ENCODE measurements at places on chromosomes 11 and 22.

DNA sequence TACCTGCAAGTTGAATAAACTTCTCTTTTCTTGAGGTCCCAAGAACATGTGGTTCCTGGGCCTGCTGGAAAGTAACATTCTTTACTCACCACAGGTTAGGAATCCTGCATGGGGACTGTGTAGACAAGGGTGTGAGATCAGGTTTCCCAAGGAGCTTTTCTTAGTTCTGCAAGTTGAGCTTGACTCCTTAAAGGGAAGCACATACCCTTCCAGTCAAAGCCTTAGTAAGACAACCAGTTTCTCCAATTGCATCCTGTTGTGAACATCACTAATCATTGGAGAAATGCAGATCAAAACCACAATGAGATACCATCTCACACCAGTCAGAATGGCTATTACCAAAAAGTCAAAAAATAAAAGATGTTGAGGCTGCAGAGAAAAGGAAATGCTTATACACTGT lies 48.3 kb upstream of the PAK1 start:
- DNase-seq: no peak

GRCh38 chr11:81245791-81246190 lies 1487.9 kb downstream of the FAM181B start:
- no peak for DNase-seq

DNA sequence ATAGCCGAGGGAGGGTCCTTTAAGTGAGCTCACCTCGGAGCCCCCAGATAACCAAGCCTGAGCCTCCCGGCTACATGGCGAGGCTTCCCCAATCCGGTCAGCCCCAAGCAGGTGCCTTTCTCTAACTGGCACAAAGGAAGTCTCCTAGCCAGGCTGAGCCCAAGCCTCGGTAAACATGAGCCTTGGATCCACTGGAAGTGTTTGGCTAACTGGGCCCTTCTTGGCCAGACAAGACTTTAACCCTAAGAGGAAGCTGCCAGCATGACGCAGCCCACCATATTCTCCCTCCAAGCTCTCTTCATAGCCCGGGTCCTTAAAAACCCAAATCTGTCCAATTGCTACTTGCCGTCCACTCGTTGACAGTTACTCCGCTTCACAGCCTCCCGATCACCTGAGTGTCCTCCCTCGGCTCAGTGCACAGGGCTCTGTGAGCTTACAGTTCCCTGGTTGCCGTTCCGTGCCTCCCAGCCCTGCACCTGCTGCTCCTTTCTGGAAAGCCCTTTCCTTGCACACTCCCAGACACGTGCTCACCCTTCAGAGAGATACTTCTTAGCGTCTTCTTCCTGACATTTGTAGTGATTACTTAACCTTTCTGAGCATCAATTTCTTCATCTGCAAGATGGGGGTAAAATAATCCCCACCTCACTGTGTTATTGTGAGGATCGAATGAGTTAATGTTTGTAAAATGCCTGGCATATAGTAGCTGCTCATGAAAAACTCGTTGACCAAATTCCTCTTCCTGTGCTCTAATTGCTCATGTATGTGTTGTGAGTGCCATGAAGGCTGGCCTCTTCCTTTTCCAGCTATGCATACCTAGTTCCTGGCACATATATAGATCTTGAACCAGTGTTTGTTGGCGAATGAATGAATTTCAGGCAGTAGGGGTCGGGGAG lies 25.6 kb downstream of the TXN2 start:
- DNase-seq: no peak

DNA sequence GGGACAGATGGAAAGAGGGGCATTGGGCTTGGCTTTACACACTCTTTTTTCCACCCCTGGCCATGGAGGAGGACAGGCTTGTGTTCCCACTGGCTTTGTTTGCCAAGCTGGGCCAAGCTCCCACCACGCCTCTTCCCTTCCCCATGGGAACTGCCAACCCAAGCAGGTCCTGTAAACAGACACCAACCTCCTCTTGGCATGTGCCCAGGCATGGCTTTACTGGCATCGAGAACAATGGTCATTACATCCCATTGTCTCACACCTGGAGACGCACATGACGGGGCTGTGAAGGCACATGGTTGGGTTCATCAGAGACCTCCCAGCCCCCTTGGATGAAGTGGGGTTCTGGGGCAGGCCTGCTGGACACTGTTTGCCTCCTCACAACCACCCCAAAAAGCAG lies 11.7 kb downstream of the SEC14L3 start:
- DNase-seq: no peak

GRCh38 chr11:2657697-2658284 lies 42.0 kb downstream of the KCNQ1OT1 start:
- no peak for DNase-seq

DNA sequence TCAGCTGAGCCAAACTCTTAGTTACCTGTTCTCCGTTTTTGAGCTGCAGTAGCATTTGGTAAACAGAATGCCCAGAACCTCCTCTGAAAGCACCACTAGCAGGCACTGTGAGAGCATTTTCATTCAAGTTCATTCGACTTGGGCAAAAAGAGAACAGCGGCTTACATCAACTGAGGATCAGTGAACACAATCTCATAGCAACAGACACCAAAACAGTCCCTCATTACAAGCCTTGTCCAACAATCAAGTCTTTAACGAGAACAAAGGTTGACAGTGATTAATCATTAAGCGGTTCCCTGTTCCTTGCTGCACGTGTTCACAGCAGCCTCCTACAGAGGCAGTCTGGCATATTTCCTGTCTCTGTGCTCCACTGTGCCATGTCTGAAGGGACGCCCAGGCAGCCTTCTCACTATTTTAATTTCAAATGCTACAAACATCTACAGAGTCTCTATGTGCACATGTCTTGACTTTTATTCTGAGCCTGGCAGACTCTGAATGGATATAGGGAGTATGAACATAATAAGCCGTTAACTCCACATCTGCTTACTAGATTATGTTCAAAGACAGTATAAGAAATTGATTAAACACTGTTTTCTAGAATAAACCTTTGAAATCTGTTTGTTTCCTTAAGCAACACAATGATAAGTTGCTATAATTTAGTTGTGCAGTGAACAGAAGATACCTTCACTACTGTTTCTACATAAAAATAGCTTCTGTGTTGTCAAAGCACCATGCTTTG lies 88.3 kb upstream of the MTMR2 start:
- peak; percentile 63 for DNase-seq

DNA sequence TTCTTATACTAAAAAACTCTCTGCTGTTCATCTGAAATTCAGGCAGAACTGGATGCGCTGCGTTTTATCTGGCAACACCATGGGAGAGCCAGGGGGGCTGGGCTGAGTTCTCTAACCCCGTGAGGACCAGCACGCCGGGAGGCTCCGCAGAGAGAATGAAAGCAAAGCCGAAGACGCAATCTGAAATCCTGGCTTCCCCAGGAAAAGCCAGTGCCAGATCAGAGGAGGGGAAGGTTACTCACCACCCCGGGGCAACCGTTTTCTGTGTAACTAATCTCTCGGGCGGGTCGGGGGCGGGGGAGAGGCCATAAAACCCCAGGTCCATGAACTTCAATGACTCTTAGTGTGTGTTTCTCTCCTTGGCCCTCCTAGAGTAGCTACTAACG lies 99.4 kb downstream of the SHANK2 start:
- DNase-seq: no peak

DNA sequence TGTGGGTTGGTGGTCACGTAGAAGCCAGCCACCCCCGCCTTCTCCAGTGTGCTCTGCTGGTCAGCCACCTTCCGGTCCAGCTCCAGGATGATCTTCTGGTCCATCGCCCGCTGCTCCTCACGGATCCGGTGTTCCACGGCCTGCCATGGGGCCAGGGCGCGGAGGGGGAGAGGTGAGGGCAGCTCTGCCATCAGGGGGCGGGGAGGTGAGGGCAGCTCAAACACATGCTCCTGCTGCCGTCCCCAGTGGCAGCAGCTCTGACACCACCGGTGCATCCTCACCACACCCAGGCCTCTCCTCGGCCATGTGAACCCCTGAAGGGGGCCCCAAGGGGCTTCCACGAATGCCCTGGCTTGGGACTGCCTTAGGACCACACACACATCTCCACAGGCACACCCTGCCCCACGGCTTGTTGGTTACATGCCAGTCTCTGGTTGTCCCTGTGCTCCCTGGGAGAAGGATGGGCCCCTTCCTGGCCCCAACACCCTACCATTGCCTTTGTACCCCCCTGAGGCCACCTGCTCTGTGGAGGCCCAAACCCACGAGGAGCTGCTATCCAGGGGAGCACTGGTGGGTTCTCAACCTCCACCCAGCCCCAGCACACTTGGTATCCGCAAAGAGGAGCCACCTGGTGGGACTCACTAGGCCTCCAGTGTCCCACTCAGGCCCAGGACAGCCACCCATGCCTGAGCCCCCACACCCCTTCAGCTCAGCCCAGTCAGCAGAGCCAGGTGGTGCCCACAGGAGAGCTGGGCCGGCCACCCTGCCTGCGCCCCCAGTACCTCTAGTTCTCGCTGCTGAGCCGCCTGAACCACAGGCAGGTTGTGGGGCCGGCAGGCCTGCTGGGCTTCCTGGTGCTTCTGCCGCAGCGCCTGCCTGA lies 4.3 kb downstream of the DGCR6L start:
- DNase-seq: no peak

GRCh38 chr22:44351685-44352377 lies 39.1 kb upstream of the SHISAL1 start:
- DNase-seq: no peak

- no peak for DNase-seq
Measured at GRCh38 chr22:29308148-29308790, 1.8 kb downstream of the GAS2L1 start.

GRCh38 chr11:129286813-129287212 lies 88.8 kb upstream of the BARX2 start:
- DNase-seq: no peak

DNA sequence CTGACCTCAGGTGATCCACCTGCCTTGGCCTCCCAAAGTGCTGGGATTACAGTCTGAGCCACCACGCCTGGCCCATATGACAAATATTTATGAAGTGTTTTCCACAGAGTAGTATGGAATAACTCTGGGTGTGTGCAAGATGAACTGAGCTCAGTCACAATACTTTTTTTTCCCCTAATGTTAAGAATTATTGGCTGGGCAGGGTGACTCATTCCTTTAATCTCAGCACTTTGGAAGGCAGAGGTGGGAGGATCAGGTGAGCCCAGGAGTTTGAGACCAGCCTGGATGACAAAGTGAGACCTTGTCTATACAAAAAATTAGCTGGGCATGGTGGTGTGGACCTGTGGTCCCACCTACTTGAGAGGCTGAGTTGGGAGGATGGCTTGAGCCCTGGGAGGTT lies 6.4 kb downstream of the PTPRJ start:
- no peak for DNase-seq

DNA sequence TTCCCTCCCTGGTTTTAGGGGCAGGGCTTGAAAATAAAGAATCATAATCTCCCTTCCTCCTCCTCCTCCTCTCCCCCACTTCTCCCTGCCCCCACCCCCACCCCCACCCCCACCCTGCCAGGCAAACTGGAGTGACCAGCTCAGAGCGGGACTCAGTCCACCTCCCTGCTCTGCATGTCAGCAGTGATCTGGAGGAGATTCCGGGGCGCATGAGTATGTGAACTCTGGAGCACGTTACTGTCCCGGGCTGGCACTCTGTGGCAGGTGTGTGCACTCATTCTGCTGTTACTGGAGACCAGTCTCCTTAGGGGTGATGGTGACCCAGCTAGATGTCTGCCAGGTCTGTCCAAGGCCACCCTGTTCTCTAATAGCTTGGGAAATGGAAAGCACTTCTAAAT lies 33.9 kb downstream of the MARK2 start:
- DNase-seq: no peak

DNA sequence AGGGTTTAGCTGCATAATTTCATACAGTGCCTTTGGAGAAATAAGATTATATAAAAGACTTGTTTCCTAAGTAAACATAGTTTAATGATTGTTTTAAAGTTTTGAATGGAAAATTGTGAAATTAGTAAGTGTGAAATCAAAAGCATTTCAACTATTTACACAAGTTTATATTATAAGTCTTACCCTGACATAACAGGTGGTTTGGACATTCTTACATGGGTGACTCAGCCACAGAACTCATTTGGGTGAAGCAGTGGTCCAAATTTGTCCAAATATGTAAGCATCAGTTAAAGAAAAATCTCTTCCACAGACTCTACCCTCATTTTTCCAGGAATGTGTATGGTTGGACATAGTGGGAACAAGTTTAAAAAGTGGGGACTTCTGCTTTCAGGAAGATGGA lies 68.0 kb downstream of the USP47 start:
- DNase-seq: no peak

GRCh38 chr11:123475469-123475868 lies 45.4 kb downstream of the GRAMD1B start:
- DNase-seq: no peak

DNA sequence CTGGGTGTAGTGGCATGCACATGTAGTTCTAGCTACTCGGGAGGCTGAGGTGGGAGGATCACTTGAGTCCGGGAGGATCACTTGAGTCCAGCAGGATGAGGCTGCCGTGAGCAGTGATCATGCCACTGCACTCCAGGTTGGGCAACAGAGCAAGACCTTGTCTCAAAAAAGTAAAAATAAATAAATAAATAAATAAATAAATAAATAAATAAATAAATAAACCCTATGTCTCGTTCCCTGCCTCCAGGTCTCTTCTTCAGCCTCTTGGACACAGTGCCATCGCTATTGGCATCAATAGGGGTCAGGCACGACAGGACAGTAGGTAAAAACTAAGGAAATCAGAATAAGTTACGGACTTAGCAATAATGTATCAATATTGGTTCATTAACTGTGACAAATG lies 23.4 kb upstream of the SYT12 start:
- DNase-seq: no peak

DNA sequence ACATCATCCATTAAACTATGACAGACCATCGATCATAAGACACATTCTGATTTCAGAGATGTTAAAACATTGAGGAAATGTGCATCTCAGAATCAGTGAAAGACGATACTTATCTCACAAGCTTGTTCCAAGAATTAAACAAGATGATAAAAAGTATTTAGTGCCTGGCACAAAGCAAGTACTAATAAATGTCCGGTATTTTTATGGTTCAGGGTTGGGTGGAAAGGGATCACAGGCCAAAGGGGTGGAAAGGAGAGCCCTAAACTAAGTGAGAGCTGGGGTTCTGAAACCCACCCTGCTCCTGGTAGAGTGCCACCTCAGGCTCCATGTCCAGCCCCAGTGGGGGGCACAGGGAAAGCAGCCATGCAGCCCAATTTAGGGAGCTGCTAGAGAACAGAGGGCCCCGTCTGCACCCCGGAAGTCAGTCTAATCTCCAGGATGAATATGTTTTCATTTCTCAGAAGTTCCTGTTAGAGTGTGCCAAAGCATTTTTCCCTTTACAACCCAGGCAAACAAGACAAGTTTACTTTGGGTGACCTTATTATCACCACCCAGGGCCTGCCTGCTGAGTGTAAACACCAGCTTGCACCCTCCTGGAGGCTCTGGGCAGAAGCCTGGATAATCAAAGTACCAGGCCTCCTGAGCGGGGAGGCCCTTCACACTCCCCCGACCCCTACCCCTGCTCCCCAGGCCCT lies 3.8 kb upstream of the CREB3L1 start:
- DNase-seq: no peak

- no peak for DNase-seq
Measured at GRCh38 chr11:47010179-47010578, 73.6 kb downstream of the CSTPP1 start.

- no peak for DNase-seq
Measured at GRCh38 chr11:1913271-1914060, 6.0 kb upstream of the TNNT3 start.
